Left forelimb (tissue), 1 donor: ENCODE measurements at places on chromosomes 3 and 15.
A peak's percentile ranks its signal among the peaks of the same experiment; 100 is the strongest.

GRCh38 chr15:74794248-74794969 lies 12.5 kb downstream of the CSK start:
- no peak for DNase-seq

- no peak for DNase-seq
Observed at GRCh38 chr3:107284612-107285011, 92.6 kb upstream of the CCDC54 start.

DNA sequence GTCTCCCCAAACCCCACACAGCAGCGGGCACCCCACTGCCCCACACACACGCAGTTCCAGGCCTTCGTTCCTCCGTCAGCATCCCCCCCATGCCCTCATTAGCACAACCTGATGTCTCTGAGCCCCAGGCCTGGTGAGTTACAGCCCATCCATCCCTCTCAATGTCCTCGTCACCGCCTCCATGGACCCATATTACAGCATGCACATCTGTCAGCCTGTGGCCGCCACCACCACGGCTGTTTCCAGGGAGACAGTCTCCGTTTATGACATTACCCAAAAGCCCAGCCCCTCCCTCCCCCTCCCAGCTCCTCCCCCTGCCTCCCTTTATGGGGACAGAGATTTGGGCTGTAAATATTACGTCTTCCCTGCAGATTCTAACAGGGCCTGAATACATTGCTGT lies 143.1 kb upstream of the LINGO1 start:
- DNase-seq = no peak

- no peak for DNase-seq
Observed at GRCh38 chr15:78055919-78056713, 21.4 kb downstream of the TBC1D2B start.

DNA sequence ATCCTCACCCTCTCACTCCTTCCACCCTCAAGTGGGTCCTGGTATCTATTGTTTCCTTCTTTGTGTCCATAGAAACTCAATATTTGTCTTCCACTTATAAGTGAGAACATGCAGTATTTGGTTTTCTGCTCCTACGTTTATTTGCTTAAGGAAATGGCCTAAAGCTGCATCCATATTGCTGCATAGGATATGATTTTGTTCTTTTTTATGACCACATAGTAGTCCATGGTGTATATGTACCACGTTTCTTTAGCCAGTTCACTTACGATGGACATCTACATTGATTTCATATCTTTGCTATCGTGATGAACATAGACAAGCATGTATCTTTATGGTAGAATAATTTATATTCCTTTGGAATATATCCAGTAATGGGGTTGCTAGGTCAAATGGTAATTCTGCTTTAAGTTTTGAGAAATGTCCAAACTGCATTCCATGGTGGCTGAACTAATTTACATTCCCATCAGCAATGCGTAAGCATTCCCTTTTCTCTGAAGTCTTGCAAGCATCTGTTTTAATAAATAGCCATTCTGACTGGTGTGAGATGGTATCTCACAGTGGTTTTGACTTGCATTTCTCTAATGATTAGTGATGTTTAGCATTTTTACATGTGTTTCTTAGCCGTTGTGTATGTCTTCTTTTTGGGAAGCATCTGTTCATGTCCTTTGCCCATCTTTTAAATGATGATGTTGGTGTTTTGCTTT lies 650.2 kb downstream of the ZNF385D start:
- DNase-seq = no peak

DNA sequence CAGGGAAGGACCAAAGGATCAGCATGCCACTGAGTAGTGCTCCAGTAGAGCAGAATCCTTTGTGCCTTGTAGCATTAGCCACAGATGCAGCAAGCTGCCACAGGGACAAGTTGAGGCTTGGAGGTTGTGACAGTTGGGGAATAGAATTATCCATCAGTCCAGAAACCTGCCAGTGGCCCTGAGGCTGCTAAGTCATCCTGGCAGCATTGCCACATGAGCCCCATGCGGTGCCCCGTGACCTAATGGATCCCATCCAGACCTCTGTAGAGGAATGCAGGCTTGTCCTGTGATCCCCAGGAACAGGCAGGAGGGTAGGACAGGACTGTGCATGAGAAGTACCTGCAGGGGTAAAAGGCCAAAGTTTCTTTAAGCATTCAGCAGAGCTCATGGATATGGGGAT lies 51.7 kb downstream of the BOC start:
- DNase-seq = no peak

GRCh38 chr3:177781686-177782161 lies 584.4 kb upstream of the TBL1XR1 start:
- peak; percentile 69 for DNase-seq

DNA sequence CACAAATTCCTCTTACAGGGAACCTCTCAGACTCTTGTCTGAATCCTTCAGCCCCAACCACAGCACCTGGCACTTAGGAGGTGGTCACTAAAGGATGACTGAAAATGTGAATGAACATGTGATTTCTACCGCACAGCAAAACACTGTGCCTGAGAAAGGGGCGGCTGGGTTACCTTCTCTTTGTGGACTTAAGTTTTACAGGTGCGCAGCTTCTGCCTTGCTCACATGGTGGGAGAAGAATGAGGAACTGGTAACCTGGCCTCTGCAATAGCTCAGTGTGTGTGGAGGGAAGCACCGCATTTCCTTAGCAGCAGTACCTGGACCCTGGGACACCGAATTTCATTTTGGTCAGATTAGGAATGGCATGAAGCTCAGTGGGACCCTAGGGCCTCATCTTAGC lies 9.8 kb upstream of the ETV5 start:
- no peak for DNase-seq
